ENCODE measurements at places on chromosomes 7 and 10.

DNA sequence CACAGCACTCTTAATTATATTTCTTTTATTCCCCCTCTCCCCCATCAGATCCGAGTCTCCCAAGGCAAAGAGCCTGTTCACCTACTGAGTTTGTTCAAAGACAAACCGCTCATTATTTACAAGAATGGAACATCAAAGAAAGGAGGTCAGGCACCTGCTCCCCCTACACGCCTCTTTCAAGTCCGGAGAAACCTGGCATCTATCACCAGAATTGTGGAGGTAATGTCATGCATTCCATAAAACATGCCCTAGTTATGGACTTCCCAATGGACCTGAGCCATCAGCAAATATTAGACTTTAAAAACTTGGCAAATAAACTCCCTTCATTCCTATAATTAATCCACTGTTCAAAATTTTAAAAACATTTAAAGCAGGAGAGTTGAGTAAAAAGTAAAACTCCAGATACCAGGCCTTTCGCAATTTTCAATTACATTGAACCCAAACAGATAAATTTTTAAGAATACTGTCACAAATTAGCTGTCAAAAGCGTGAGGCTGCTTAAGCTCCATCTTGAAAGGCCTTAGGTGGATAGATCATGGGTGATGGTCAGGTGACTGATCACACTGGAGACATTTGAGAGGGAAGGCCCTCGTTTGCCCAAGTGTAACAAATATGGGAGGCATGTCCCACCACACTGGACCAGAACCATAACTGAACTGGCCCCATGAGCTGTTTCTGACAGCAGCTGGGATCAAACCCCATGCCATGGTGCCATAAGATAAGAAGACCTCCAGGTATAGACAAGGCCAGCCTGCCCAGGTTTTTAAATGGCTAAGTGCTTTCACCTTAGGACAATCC, 46.9 kb upstream of the ARL4A start:
- no peak for DNase-seq

- DNase-seq = no peak
These were observed 24.9 kb upstream of the GSAP start for GRCh38 chr7:77441046-77441445.

DNA sequence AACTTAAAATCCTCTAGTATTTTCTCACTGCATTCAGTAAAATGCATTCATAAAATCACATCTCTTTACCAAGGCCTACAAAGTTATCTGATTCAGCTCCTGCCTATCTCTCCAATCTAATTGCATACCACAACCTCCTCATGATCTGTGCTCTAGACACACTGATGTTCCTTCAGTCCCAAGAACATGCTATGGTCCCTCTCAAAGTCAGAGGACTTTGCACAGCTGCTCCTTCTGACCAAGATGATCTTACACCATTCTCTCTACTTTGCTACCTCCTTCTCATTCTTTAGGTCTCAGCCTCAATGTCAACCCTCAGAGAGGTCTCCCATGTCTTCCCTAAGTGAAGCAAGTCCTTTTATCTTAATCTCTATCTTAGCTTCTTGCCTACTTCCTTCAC, 45.5 kb downstream of the CAV1 start:
- no peak for DNase-seq

GRCh38 chr10:1189166-1190051, 133.2 kb downstream of the WDR37 start:
- no peak for DNase-seq

DNA sequence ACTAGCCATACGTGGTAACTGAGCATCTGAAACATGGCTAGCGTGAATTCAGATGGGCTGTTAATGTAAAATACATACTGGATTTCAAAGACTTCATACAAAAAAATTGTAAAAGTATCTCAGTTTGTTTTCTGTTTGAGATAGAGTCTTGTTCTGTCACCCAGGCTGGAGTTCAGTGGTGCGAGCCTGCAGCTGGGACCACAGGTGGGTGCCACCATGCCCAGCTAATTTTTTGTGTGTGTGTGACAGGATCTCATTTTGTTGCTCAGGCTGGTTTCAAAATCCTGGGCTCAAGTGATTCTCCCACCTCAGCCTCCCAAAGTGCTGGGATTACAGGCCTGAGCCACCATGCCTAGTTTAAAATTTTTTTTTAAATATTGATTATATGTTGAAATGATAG, 4.5 kb downstream of the TMEM243 start:
- DNase-seq = no peak

DNA sequence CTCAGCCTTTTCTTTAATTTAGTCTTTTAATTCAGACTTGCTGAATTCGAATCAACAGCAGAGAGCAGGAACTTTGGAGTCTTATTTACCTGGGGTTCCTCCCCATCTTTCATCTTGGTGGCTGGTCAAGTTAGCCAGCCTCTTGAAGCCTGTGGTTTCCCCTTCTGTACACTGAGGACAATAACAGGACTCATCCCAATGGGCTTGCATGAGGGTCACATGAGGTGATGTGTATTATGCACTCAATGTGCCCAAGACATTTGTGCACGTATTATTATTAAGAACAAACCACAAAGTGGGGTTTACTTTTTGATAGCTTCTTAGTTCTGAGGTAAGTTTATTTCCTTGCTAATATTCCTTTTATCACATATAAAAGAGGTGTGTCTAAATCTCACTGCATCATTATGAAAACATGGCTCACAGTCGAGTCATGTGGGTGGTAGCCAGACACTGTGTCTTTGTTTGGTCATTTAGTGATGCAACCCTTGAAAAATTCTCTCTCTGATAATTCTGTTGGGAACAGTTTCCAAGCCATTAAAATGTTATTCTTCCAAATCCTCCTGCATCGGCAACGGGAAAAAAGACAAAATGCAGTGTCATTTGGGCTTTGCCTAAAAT, 86.5 kb upstream of the GRB10 start:
- peak; percentile 87 for DNase-seq

- peak; percentile 74 for DNase-seq
These were observed 4.6 kb downstream of the DENND11 start for GRCh38 chr7:141697211-141697871.

DNA sequence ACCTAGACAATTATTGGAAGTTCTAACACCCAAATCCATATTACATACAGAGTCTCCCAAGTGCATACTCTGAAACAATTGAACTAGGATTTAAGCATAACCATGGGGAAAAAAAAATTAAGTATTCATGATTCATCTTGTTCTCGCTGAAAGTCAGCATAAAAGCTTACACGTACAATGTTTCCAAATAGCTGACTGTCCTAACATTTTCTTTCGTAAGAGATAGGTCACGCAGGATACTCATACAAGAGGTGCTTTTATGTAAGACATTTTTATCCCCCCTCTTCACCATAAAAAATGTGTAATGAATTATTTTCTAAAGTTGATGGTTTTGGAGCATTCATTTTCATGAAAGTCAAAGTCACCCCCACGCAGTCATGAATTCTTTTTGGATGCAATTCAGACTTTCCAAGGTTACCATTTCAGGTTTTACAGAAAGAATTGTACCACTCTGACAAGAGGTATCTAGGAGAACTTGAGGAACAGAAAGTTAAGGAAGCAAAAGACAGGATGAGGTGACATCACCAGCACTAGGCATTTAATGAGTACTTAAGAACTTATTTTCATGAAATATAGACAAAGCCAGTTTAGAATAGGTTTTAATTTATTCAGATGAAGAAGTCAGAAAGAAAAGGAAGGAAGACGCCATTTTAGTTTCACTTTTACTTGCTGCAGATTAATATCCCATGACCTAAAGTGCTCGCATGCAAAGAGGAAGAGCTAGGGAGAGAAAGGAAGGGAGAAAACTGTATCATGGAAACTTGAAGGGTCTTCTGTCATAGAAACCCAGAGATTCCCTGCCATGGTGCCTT, 55.8 kb downstream of the TMEM26 start:
- DNase-seq = peak; percentile 48
